CD4-positive, alpha-beta T cell treated with Interleukin-4 for 1 hour (primary cell): ENCODE measurements at places on chromosomes 11 and 22.

GRCh38 chr22:25363474-25363873 is 144.0 kb downstream of the CRYBB2 start:
- no peak for DNase-seq

GRCh38 chr11:64861227-64861975 is 16.9 kb upstream of the CDC42BPG start:
- DNase-seq = no peak

GRCh38 chr22:22759371-22759770 is 115.0 kb downstream of the GGTLC2 start:
- no peak for DNase-seq

DNA sequence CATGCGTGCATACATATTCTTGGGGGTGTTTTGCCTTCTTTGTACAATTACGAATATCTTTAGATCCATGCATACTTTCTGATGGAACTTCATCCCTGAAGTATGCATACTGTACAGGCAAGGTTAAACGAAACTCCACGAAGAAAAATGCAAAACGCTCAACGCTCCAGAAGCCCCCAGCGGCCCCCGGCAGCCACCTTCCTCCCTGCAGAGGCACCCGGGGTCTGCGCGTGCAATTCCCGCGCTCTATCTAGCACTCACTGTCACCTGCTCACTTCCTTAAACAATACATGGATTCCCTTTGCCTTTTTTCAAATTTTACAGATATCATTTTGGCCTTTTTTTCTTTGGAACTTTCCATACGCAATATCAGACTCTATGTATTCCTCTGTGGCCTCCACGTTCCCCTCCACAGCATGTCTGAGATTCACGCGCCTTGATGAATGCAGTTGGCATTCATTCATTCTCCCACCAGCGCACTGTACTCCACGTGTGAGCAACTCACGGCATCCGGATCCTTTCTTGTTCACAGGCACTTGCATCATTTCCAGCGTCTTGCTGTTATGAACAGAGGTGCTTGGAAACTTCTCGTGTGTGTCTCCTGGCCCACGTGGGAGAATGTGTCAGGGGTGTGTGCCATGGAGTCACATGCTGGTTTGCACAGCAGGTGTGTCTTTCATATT is 214.3 kb downstream of the CTTN start:
- no peak for DNase-seq

GRCh38 chr22:25714739-25715138 is 27.2 kb upstream of the MYO18B start:
- DNase-seq = no peak
